Nephron progenitor cell (in vitro differentiated cells): ENCODE measurements at places on chromosomes 16 and 17.

DNA sequence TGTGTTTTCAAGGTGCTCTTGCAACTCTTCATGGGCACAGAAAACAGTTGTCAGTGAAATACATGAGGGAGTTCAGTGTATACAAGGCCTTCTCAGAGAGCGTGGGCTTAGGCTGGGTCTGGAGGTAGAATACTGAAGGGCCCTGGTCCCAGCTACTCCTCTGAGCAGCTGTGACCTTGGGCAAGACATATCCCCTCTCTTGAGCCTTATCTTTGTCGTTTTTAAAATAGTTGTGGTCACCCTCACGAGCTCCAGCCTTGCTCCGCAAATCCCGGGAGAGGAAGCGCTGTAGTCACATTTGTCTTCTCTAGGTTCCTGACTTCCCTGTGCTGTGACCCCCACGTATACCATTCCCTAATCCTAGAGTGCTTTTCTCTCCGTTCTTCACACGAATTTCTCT, 3.6 kb downstream of the ZNRF1 start:
- DNase-seq: no peak

GRCh38 chr16:81514041-81514559, 69.5 kb downstream of the CMIP start:
- DNase-seq: no peak

DNA sequence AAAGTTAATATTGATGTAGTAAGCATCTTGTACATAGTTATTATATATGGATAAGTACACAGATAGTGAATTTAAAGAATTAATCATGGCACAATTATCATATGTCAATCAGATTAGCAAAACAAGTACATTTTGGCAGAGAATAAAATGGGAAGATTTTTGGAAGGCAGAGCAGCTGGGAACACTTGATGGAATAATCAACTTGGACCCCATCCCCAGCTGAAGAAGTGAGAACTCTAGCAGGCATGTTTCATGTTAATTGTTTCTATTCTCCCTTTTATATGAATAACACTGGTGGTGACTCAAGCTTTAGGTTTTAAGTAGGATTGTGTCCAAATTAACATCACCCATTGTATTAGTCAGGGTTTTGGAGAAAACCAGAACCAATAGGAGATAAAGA, 198.7 kb downstream of the KCNJ2 start:
- no peak for DNase-seq

GRCh38 chr16:16030449-16030848, 81.0 kb downstream of the ABCC1 start:
- DNase-seq: no peak

DNA sequence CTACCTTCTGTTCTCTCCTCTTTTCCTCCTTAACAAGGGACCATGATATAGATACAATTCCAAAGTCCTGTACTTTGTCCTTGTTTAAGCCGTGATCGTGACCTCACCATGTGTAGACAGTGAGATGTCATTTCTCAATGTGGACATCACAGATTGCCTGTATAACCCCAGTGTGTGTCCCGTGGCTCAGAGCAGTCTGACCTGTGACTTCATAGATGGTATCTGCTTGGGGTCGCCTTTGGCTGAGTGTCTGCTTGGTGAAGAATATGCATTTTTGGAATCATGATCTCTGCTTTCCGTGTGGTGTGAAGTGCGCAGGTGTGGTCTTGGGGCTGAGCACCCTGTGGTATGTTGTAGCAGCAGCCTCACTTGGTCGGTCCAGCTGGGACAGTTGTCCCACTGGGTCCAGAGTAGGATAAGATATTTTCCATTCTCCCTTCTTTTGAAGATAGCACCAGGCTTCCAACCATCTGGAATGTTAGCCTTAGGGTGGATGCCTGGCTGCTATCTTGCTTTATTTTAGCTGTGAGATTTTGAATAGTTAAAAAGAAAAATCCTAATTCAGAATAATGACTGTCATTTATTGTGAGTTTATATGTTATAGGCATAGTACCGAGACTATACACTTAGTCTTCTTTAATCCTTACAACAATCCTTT, 13.4 kb downstream of the MSI2 start:
- DNase-seq: no peak

- no peak for DNase-seq
These were observed 27.6 kb downstream of the ZNF276 start for GRCh38 chr16:89748921-89749320.

GRCh38 chr17:19943026-19943425, 34.6 kb downstream of the AKAP10 start:
- DNase-seq: no peak
